ENCODE measurements at places on chromosomes 7 and 10. TPM values are rescaled to one million over a fixed set of nuclear protein-coding genes. Genes with fewer than 3 reads are reported as not detected.

The PDZD7 gene
- 0.50 TPM for polyA plus RNA-seq

The OR6V1 gene
- not detected for polyA plus RNA-seq

The TLL2 gene
- polyA plus RNA-seq: 0.05 TPM

The SNX13 gene
- 26.1 TPM for polyA plus RNA-seq

The PON3 gene
- polyA plus RNA-seq: not detected

The SLC25A13 gene
- 12.0 TPM for polyA plus RNA-seq

The MYOZ1 gene
- 0.12 TPM for polyA plus RNA-seq

The SPDYE9 gene
- not detected for polyA plus RNA-seq

The HOXA9 gene
- 0.11 TPM for polyA plus RNA-seq

The MINDY4 gene
- polyA plus RNA-seq: 3.9 TPM

The OPTN gene
- polyA plus RNA-seq: 139 TPM

The ITPRIP gene
- 18.8 TPM for polyA plus RNA-seq

The ATOH7 gene
- 0.08 TPM for polyA plus RNA-seq

The ZNF3 gene
- 20.4 TPM for polyA plus RNA-seq

The MYO1G gene
- polyA plus RNA-seq: 0.10 TPM

The NACAD gene
- 0.41 TPM for polyA plus RNA-seq

The FAS gene
- 77.8 TPM for polyA plus RNA-seq

The SYPL1 gene
- polyA plus RNA-seq: 132 TPM

The EN2 gene
- not detected for polyA plus RNA-seq

Measured in fibroblast of lung (primary cell).